ENCODE measurements at places on chromosomes 11 and 22.
A peak's percentile ranks its signal among the peaks of the same experiment; 100 is the strongest.

- DNase-seq = no peak
Observed at GRCh38 chr11:64870176-64870892, 8.1 kb downstream of the EHD1 start.

- DNase-seq = no peak
Observed at GRCh38 chr11:128434411-128434810, 152.9 kb downstream of the ETS1 start.

DNA sequence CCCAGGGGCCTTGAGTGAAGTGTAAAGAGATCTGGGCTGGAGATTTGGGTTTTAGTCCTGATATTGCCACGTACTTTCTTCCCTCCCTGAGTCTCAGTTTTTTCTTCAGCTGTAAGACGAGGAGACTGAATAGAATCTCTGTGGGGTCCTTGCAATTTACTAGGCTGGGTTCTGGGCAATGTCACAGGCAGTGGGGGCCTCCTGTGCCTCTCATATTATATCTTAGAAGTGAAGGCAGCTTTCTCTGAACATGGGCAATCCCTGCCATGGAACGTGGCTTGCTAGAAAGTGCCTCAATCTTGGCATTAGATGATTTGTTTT, 62.0 kb upstream of the PTPRJ start:
- no peak for DNase-seq

GRCh38 chr22:40040927-40041326, 46.2 kb downstream of the FAM83F start:
- no peak for DNase-seq

DNA sequence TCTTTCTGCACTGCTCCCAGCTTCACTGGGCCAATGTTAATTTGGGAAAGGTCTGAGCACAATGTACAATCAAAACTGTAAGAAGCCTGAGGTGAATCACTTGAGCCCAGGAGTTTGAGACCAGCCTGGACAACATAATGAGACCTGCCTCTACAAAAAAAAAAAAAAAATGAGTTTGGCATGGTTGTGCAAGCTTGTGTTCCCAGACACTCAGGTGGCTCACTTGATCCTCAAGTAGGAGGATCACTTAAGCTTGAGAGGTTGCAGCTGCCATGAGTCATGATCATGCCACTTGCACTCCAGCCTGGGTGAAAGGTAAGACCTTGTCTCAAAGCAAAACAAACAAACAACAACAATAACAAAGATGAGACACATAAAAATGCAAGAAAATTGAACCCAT, 38.6 kb upstream of the SC5D start:
- DNase-seq = no peak

DNA sequence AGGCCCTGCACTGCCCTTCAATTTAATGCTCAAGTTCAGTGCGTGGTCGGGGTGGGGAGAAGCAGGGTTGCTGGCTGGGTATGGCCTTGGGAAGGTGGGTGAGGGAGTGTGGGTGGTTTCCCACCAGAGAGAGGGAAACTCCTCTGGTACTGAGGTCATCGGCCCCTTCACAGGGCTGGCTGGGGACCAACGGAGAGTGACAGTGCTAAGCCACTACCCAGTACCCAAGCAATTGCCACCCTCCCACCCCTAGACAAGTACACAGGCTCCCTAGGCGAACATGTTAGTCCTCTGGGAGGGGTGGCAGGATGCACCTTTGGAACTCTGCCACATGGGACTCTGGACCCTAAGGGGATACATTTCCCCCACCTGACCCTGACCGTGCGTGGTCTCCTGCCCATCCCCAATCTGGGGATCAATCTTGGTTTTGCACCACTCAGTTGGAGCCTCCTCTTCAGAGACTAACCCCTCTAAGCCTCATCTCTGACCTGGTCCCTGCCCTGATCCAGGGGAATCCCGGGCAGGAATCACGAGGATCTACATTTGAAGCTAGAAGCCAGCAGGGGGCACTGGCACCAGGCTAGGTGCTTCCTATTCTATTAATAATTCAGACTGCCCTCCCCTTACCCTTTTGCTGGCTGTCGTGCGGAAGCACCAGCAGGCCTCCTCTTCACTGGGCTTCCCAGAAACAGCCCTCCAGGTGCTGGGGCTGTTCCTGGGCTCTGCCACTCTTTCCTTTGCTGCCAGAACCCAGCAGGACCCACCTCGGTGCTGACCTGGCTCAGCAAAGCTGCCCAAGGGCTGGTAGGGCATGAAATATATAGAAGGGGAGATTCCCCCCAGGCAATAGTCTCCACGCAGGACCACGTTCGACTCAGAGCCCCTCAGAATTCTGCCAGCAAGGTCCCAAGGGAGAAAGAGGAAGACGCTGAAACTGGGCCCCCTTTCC, 377.7 kb downstream of the TENM4 start:
- no peak for DNase-seq

DNA sequence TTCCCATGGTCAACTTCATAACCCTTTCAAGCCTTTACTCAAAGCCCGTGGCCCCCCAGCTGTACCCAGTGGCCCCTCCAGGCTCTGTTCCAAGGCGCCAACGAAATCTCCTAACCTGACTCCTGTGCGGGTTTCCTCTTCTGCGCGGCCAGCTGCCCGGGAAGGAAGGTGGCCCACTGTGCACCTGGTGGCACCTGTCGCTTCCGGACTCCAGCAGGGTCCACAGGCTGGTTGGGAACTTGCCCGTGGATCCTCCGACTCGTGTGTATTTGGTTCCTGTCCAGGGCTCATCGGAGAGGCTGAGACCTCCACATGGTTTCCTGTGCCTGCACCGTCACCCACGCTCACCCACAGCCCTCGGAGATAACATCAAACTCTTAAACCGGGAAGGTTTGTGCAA, 335.4 kb downstream of the BRD1 start:
- DNase-seq = no peak

GRCh38 chr11:34997952-34998528, 81.6 kb downstream of the PDHX start:
- peak; percentile 36 for DNase-seq

DNA sequence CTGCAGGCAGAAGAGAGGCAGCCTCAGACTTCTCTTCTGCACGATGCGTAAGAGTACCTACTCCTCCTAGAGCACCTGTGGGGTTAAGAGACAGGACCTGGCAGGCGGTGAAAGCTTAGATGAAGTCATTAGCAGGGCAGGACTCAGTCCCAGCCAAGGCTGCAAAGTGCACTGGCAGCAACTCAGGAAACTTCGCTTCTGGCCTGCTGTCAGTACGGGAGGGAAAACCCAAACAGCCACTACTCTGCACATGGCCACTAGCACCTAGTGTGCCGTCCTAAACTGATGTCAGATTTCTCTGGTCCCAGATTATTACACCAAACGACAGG, 8.8 kb upstream of the KLHL35 start:
- no peak for DNase-seq

DNA sequence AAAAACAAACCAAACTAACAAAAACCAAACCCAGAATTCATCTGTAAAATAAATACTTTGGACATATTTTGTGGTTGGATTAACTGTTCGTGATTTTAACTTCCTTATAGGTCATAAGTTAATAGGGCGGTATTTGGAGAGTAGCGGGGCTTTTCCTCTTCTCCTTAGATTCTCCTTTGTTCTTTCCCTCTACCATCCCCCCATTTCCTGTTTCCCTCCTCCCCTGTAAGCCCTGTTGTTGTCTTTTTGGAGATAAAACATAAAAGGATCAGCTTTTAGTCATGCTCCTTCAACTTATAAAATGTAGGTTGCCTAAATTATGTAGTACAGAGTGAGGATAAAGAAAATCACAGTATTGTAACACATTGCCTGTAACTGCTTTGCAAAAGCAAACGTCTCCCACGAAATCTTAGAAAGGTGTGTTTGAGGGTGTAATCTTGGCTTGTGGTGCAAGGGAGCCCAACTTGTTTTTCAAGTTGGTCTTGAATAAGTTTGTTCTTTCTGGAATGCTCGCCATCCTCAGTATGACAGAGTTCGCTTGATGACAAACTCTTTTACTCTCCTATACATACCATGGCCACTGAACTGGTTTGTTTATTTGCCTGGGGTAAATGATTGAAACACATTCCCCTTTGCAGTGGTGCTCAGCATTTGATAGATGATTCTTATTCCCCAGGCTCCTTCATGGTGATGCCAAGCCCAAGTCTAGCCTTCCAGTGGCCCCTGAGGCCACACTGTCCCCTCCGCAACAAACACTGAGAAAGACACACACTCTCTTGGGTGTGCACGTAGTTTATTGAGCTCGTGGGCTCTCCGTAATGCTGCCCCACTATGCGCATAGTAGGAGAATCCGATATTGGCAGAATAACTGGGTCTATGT, 49.4 kb downstream of the TEAD1 start:
- no peak for DNase-seq

GRCh38 chr11:124474079-124474478, 28.6 kb upstream of the OR8B8 start:
- DNase-seq = no peak

DNA sequence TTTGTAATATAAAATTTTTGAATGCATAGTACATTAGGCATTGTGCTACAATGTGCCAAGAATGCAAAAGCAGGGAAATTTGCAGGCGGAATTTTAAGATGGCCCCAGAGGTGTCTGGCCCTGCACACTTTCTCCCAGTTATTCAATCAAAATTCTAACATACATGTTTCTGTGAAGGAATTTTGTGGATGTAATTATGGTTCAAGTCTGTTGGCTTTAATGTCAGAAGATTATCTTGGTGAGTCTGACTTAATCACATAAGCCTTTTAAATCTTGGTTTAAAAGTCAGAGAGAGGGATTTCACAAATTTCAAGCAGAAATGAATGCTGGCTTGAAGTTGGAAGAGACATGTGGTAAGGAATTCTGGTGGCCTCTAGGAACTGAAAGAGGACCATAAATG, 423.4 kb upstream of the CCDC179 start:
- no peak for DNase-seq

GRCh38 chr11:6385046-6385777, 5.1 kb upstream of the SMPD1 start:
- DNase-seq = no peak

- no peak for DNase-seq
Observed at GRCh38 chr11:13259374-13259773, 18.2 kb upstream of the BMAL1 start.

- no peak for DNase-seq
Observed at GRCh38 chr11:95266751-95267374, 35.9 kb upstream of the SESN3 start.

GRCh38 chr11:112322173-112322790, 61.6 kb upstream of the PLET1 start:
- no peak for DNase-seq

DNA sequence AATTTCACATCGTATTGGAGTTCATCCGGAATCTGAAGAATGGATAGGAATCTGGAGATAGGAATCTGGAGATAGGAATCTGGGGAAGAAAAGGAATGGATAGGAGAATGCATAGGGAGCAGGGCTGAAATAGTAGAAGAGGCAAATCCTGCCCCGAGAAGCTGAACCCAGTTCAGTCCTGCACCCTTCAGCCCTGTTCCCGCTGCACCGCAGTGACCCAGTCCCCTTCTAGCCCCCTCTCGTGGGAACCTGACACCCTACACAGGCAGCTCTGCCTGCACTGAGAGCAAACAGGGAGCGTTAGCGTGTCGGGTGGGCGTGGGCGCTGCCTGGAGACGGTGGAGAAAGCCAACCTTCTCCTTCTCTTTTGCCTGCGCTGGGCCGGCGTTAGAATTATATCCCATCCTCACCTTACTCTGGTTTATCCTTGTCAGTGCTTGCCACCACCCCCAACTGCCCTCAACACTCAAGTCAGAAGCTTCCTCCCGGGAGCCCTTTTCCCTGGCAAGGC, 1.0 kb upstream of the CCKBR start:
- DNase-seq = no peak

DNA sequence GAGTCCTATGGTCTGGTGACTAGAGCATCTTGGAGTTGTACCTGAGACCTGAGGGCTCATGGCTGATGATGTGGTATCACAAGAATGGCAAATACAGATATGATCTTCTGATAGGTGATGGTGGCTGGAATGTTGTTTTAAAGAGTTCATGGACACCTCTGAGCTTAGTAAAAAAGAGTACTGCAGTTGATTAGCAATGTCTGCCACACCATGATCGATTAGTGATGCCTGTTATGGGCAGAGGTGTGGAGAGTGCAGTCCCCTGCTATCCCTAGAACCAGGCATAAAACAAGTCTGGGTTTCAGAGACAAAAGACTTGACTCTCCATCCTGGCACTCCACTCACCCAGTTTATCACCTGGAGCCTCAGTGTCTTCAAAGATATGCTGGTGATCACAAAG, 1.4 kb upstream of the BATF2 start:
- DNase-seq = no peak

DNA sequence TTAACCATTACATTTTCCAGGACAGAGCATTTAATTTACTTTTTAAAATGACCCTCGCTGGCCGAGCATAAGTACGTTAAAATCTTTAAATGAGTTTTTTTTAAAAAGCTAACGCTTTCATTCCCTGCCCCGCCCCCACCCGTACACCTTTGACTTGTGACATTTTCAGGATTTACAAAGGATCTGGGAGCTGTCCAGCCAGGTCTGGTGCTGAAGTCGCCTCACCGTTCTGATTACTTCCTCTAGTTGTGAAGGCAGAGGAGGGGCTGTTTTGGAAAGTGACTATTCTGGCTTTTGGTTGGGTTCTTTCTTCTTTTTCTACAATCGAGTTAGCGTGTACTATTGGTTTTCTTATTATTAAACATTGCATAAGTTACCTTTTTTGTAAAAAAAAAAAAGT, 2.9 kb downstream of the C11orf87 start:
- DNase-seq = no peak

DNA sequence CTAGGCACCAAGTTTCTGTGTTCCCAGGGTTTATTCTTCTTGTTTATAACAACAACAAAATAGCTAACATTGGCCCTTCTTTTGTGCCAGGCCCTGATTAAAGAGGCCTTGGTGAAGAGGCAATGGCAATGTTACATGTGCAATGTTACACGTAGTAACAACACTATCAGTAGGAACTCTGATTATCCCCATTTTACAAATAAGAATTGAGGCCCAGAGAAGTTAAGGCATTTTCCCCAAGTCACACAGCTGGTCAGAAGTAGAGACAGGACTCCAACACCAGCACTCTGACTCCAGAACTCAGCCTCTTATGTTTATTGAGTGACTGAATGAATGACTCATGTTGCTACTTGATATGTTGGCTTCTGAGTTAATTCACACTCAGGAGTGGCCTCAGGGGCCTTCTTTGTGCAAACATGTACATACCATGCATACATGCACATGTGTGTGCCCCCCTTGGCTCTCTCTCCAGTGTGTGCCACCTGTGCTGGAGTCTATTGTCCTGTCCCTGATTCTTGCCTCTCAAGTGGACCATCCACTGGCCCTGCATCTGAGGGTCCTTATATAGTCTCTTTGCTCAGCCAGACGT, 98.4 kb downstream of the TP53I11 start:
- no peak for DNase-seq

- no peak for DNase-seq
Observed at GRCh38 chr11:124085997-124086846, 29.0 kb upstream of the VWA5A start.

DNA sequence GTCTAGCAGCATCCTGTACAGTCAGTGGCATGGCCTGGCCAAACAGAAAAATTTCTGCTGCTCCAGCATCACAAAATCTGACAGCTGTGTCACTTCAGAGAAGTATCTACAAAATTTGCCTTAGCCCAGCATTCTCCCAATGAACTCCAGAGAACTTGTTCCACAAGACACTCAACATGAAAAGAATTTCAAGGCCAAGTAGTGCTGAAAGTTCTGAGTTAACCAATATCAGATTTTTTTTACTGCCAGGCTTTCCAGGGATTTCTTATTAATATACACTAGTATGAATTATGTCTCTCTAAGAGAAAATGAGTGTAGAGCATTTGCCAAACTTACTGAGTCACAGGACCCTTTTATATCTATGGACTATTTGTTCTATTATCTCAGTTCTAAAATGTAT, 68.8 kb downstream of the OR5AK2 start:
- DNase-seq = no peak

- no peak for DNase-seq
Observed at GRCh38 chr11:72741429-72741833, 10.8 kb downstream of the ARAP1 start.

- no peak for DNase-seq
Observed at GRCh38 chr11:59198726-59199125, 14.0 kb downstream of the MPEG1 start.

All from CD4-positive, alpha-beta T cell treated with Interleukin-15 for 4 hours (primary cell).